ENCODE measurements at places on chromosomes 4 and X. TPM values are rescaled to one million over a fixed set of nuclear protein-coding genes. Genes with fewer than 3 reads are reported as not detected.

GRCh38 chrX:4382273-4382672, 668.8 kb upstream of the PRKX start:
- DNase-seq: no peak

Gene LONRF3
- total RNA-seq: 6.3 TPM

Gene PHOX2B
- not detected for total RNA-seq

- DNase-seq: no peak
These were observed 7.7 kb downstream of the ERVMER34-1 start for GRCh38 chr4:52743444-52744019.
